ENCODE measurements at places on chromosomes 1 and 21. TPM values are rescaled to one million over a fixed set of nuclear protein-coding genes. Genes with fewer than 3 reads are reported as not detected.

DNA sequence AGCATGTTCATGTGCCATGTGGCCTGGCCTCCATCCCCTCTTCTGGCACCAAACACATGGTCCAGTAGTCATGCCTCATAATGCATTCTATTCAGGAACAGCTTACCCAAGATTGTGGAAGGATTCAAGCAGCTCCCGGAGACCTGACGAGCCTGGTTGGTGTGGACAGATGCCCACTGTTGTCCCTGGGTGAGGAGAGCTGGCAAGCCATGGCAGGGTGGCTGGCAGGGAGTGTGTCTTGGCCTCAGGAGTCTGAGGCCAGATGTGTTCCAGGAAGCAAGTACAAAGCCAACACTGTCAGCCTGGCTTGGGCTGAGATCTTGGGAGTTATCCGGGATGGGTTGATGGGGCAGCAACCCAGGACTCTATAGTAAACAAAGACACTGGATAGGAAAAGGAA, 7.3 kb upstream of the FABP3 start:
- no peak for DNase-seq

DNA sequence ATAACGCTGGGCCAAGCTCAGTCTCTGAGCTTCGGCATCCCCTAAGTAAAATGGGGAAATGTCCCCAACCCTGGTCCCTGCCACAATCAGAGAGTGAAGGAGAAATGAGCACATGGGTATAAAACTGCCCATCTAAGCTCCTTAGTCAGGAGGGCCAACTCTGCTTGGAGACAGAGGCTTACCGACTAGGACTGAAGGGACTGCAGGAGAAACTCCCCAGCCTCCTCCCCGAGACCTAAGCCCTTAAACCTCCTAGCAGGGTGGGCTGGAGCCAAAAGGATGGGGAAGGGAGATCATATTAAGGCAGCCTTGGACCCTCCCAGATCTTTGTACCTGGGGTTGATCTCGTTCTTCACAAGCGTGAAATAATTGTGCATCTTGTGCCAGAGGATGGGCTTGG, 5.5 kb downstream of the ETNK2 start:
- DNase-seq: no peak

- DNase-seq: no peak
Measured at GRCh38 chr1:200153277-200154055, 126.0 kb downstream of the NR5A2 start.

- no peak for DNase-seq
Measured at GRCh38 chr1:26122988-26123973, 11.7 kb downstream of the PDIK1L start.

DNA sequence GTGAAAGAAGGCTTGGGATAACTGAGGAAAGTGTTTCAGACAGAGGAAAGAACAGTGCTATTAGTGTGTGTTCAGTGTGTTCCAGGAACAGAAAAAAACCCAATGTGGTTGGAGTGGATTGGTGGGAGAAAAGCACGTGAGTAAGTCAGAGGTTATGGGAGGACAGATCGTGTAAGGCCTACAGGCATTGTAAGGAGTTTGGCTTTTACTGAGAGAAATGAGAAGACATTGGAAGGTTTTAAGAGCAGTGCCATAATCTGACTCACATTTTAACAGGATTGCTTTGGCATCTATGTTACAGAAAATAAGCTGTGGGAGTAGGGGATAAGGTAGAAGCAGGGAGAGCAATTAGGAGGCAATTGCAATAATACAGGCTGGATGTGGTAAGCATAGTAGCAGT, 4.8 kb downstream of the ARPC5 start:
- no peak for DNase-seq

GRCh38 chr21:35325953-35326352, 276.9 kb upstream of the RUNX1 start:
- DNase-seq: no peak

DNA sequence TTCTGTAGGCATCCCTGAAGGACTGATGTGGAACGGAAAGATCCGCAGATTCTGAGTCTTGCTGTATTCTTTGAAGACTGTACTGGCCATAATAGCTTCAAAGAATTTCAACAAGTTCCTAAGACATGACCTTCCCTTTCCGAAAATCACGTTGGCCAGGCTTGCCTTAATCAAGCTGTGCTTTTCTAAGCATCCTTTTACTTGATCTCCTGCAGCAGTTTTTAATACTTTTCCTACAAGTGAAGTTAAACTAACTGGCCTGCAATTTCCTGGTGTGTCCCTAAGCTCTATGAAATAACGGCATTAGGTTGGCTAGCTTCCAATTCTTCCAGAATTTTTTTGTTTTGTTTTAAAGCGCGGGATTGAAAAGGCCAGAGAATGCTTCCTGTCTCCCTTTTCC, 40.3 kb downstream of the SPAG17 start:
- DNase-seq: peak; percentile 3

KRTAP19-1 gene
- total RNA-seq: not detected

RIIAD1 gene
- not detected for total RNA-seq
